ENCODE measurements at places on chromosomes 13 and 19.

- DNase-seq = peak; percentile 32
Observed at GRCh38 chr13:30792285-30793000, 57.1 kb downstream of the ALOX5AP start.

DNA sequence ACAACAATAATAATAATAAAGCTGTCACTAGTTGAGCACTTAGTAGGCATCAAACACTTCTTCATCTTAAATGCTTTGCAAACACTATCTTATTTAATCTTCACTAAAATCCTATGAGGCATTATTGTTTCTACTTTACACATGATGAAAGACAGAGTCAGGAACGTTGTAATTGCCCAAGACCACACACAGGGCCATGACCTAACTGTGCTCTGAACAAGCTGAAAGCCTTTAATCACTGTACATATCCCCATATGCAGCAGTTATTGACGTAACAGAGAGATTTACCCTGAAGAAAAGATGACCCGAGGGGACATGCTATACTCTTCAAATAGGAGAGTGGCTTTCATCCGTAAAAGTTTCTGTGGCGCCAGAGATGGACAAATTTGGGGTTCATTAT, 53.0 kb downstream of the SACS start:
- DNase-seq = no peak

DNA sequence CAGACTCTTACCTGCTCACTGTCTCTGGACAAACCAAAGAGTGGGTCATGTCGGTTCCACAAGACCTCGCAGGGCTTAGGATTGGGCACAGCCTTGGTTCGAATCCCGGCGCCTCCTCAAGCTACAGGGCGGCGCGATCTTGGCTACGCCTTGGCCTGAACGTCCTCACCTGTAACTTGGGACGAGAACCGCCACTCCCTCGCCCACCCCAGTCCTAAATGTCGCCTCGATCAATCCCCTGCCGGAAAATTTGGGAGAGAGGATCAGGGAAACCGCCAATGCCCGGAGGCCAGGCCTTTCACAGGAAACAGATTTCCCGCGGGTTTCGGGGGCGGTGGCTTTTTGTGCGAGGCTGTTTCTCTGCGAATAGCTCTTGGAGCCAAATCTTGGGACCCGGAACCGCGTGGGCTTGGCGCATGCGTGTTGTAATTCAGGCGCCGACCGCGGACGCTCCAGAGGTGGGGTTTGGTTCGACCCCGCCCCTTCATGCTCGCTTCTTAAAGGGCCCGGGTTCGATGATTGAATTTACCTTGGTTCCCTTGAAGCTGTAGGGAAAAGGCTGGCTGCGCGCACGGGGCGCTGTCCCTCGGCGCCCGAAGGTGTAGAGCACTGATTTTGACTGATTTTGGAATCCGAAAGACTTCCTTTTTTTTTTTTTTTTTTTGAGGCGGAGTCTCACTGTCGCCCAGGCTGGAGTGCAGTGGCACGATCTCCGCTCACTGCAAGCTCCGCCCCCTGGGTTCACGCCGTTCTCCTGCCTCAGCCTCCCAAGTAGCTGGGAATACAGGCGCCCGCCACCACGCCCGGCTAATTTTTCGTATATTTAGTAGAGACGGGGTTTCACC, at the start of gene NR2C2AP:
NR2C2AP (minus strand) TSS at position 403 of the 845 bp plus-strand sequence; CDS start at position 49, 354 bp downstream.
- DNase-seq = peak; percentile 91

- no peak for DNase-seq
Observed at GRCh38 chr19:19460761-19461265, 54.5 kb downstream of the TSSK6 start.

- no peak for DNase-seq
Observed at GRCh38 chr13:63541336-63541735, 2125.7 kb upstream of the PCDH20 start.

GRCh38 chr13:45180713-45181601, 19.9 kb downstream of the KCTD4 start:
- no peak for DNase-seq

DNA sequence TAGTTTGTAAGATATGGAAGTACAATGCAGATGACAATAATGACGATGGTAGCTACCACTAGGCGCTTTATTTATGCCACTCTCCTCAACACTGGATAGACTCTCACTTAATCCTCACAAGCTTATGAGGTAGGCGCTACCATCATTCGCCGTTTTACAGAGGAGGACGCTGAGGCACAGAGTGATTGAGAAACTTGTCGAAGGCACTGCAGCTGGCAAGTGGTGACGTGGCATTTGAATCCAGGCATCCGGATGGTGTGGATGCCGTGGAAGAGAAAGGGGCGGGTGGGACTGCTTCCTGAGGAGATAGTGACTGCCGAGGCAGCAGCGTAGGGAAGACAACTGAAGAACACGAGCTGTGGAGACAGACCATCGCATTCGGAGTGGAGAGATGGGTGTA, 1.3 kb upstream of the RPS9 start:
- DNase-seq = no peak

- DNase-seq = peak; percentile 67
Observed at GRCh38 chr13:104571161-104571892, 1505.1 kb upstream of the SLC10A2 start.

DNA sequence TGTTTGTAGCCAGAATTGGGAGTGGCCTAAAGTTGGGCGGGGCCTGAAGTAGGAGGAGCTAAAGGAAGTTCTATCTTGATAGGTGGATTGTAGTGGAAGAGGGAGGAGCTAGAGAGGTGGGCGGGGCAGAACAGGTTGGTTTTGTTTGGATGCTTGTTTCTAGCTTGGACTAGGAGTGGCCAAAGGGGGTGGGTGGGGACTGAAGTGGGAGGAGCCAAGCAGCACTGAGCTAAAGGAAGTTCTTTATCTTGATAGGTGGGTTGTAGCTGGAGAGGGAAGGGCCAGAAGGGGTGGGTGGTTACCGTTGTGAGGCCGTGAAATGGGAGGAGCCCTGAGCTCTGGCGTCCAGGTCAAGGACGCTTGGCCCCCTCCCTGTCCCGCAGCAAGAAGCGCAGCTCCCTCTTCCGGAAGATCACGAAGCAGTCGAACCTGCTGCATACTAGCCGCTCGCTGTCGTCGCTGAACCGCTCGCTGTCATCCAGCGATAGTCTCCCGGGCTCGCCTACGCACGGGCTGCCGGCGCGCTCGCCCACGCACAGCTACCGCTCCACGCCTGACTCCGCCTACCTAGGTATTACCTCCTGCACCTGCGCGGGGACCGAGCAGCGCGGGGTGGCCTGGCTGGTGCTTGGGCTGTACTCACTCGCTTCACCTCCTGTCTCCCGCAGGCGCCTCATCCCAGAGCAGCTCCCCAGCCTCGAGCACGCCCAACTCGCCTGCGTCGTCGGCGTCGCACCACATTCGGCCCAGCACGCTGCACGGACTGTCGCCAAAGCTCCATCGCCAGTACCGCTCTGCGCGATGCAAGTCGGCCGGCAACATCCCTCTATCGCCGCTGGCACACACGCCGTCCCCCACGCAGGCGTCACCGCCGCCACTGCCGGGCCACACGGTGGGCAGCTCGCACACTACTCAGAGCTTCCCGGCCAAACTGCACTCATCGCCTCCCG, 8.0 kb downstream of the DNASE2 start:
- no peak for DNase-seq

DNA sequence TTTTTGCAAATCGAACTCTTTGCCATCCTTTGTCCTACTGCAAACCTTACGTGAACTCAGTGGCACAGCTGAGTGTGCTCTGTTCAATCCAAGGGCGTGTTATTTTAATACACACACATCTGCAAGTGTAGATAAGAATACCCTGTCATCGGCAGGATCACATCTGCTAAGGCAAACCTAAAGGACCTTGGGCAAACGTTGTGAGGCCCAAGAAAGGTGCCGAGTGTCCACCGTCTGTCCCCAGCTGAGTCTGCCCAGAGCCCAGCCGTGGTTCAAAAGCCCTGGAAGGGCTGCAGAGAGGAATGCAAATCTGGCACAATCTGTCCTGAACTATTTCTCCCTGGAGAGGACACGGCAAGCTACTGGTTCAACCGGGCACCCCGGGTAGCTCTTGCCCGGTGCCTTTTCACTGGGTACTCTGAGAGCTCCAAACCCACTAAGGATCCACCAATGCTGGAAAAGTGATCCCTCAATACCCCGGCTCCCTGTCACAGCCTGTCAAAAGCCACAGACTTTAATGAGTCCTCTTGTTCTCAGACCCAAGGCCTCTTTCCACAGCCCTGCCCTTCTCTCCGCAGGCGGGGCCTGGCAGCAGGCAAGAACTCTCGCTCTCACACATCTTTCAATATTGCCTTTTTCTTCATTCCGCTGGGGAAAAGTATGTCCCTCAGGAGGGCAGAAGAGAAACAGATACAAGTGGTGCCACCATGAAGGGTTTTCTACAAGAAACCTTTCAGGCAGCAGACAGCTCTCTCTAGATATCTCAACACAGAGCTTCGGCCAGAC, 17.0 kb downstream of the SLC7A1 start:
- DNase-seq = no peak

GRCh38 chr13:113562844-113563243, 21.7 kb upstream of the TFDP1 start:
- DNase-seq = no peak

- no peak for DNase-seq
Observed at GRCh38 chr13:107736731-107737130, 478.6 kb downstream of the LIG4 start.

GRCh38 chr19:40590464-40591265, 10.5 kb upstream of the LTBP4 start:
- no peak for DNase-seq

- no peak for DNase-seq
Observed at GRCh38 chr19:51687791-51688670, 5.1 kb upstream of the SPACA6 start.

DNA sequence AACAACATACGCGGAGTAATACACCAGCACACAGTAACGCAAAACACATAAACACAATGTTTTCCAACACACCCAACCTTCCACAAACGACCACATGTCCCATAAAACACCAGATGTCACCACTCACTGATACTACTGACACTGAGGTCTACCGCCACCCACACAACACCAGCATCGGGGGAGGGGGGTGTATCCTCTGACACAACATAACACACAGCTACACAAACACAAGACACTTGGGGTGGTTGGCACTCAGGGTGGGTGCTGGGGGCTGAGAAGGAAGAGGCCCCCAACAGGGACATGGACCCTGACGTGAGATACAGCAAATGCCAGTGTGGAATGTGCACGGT, 1.5 kb upstream of the KCNN4 start:
- no peak for DNase-seq

DNA sequence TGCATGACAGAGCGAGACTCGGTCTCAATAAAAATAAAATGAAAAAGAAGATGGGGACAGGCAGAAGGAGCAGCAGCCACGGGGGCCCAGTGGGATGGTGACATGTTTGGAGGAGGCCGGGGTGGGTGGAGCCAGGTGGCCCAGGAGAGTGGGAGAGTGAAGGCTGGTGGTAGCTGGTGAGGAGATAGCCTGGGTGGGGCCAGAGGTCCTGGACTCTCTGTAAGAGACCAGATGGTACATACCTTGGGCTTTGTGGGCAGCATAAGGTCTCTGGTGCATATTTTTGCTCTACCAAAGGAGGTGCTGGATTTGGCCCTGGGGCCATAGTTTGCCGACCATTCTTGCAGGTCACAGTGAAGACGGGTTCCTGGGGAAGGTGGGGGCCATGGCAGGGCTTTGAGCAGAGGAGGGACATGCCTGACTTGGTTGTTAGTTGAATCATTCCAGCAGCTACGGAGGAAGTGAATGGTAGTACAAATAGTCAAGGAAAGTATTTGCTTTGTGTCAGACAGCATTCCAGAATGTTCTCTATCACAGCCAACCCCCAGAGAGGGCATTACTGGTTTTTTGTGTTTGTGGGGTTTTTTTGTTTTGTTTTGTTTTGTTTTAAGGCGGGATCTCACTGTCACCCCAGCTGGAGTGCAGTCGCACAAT, 69.1 kb downstream of the ARHGEF18 start:
- no peak for DNase-seq

DNA sequence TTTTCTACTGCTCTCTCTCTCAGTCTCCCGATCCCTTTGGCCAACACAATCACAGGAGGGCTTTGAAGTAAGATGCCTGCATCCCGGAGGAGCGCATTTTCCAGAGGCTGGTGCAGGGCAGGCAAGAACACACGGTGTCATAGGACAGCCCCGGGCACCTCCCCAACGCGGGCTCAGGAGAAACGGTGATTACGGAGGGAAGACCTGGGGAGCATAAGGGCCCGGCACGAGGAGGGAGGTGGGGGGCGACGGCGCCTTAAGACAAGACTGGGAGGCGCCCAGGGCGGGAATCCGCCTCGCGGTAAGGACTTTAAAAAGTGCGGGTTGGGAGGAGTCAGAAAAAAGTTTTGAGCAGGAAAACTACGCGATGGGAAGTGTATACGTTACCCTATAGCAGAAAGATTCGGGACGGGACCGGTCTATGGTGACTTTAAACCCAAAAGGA, 18.7 kb upstream of the ZNF888 start:
- peak; percentile 57 for DNase-seq

DNA sequence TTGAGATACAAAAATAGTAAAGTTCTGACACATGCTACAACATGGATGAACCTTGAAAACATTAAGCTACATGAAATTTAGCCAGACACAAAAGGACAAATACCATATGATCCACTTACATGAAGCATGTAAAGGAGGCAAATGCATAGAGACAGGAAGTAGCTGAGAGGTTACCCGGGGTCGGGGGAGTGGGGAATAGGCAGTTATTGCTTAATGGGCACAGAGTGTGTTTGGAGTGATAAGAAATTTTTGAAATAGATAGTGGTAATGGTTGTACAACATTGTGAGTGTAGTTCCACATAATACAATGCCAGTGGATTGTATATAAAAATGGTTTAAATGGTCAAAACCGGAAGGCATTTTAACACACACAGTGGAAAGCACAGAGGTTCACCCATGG, 4.3 kb downstream of the N4BP2L1 start:
- no peak for DNase-seq

GRCh38 chr13:35216131-35216530, 260.4 kb downstream of the MAB21L1 start:
- DNase-seq = no peak

DNA sequence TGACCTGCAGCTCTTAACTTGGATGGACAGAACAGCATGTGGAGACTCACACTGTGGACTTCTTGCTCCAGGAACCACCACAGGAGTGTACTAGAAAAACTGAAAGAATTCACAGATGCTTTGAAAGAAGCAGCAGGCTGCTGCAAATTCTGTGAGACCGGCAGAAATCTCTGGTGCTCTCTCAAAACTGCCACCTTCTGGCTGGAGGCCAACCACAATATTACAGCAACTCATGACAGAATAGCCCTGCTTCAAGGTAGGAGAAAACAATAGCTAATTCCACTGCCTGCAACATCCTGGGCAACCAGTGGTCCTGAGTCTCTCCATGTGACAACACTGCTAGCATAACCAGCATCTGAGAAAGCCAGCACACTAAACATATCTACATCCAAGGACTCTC, 26.9 kb downstream of the CDK8 start:
- DNase-seq = no peak

- DNase-seq = no peak
Observed at GRCh38 chr19:31819837-31820236, 470.6 kb upstream of the TSHZ3 start.
